T1000 (cell line): ENCODE measurements at places on chromosomes 2 and 18.

- DNase-seq = no peak
These were observed 349.2 kb downstream of the XIRP2 start for GRCh38 chr2:167237478-167237877.

- DNase-seq = no peak
These were observed 35.9 kb upstream of the CCDC93 start for GRCh38 chr2:118049816-118050140.

DNA sequence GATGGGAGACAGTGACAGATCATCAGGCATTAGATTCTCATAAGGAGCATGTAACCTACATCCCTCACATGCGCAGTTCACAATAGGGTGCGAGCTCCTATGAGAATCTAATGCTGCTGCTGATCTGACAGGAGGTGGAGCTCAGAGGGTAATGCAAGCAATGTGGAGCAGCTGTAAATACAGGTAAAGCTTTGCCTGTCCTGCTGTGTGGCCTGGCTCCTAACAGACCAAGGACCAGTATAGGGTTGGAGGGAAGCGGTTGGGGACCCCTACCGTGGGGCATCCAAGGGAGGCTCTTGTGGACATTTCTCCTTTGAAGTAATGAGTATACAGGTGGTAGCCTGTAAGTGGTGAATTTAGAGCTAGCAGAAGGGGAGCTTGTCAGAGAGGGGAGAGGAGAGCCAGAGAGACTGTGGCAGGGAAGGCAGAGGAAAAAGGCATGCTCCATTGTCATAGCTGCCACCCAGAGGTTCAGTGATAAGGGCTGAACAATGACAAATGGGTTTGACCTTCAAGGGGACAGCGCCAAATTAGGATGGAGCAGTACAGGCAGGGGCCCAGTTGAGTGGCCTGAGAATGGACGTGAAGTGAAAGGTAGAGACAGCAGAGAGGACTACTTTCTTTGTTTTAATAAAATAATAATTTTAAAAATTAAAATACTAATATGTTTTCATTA lies 15.2 kb upstream of the TMBIM1 start:
- DNase-seq = no peak

- no peak for DNase-seq
These were observed 112.8 kb upstream of the SLC39A10 start for GRCh38 chr2:195543902-195544894.

- no peak for DNase-seq
These were observed 35.6 kb downstream of the IFIH1 start for GRCh38 chr2:162282765-162283425.

GRCh38 chr2:78977661-78978145 lies 47.8 kb upstream of the REG3G start:
- DNase-seq = no peak

DNA sequence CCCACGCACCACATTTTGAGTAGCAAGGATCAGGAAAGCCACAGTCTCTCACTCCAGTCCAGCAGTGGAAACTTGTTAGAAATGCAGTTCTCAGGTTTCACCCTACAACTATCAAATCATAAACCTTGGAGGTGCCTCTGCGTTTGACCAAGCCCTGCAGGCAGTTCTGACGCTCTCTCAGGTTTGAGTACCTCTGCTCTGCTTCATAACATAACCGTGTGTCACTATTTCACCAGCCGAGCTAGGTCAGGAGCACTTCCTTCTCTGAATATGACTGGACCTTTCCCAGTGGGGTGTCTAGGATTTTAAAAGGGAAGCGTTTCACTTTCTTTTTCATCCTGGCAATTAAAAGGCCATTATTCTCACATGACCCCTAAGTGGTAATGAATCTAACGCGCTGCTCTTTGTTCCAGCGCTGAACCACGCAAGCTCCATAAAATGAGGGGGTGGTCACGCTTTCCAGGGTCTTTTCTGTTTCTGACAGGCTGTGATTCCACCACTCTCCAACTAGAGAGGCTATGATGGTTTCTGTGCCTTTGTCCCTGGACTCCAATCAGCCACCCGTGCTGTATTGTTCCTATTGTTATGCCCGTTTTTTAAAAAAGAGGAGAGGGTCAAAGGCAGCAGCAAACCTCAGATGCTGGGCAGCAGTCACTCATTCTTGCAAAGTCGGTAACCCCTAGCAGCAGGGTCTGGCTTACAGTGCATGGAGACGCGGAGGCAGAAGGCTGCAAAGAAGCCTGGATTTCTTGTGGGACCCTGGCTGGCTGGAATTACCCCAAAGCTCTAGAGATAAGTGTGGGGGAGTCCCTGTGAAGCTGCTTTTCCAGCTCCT lies 75.2 kb upstream of the CTNNA2 start:
- no peak for DNase-seq

DNA sequence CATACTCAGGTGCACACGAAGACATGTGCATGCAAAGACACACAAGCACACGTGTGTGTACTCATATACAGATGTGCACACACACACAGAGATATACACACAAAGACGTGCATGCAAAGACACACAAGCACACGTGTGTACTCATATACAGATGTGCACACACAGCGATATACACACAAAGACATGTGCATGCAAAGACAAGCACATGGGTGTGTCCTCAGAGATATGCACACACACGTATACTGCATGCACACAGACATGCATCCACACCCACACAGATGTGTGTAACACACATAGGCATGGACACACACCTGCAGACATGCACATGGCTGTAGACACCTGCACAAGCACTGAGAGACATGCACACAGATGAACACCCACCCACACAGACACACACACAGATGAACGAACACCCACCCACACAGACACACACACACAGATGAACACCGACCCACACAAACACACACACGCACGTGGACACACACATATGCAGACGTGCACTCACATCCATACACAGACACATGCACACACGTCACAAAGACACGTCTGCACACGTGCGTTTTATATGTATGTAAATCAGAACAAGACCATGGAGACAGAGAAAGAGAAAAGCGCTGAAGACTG lies 231.9 kb downstream of the TWIST2 start:
- no peak for DNase-seq
